ENCODE measurements at places on chromosomes 13 and 19.

DNA sequence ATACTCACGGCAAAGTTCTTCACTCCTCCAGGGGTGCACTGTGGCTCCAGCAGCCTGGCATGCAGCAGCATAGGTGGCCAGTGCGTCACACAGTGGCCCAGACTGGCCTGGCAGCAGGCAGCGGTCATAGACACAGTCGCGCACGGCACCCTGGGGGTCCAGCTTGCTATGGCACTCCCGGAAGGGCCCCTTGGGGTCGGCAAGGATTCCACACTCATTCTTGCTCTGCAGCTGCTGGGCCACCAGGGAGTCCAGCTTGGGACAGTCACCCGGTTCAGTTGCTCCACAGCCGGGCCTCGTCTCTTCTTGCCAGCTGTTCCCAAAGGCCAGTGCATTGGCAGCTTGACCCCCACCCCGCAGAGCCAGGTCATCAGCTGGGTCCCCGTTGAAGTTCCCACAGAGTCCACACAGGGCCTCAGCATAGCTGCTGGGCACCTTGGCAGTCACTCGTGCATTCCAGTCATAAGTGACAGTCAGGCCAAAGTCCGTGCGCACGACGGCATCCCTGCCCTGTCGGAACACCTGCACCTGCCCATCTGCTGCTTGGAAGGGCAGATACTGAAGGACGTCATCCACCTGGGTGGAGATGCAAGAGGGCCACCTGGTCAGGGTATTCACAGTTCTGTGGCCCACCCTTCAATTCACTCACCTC is 20.6 kb downstream of the FCGBP start:
- no peak for DNase-seq

DNA sequence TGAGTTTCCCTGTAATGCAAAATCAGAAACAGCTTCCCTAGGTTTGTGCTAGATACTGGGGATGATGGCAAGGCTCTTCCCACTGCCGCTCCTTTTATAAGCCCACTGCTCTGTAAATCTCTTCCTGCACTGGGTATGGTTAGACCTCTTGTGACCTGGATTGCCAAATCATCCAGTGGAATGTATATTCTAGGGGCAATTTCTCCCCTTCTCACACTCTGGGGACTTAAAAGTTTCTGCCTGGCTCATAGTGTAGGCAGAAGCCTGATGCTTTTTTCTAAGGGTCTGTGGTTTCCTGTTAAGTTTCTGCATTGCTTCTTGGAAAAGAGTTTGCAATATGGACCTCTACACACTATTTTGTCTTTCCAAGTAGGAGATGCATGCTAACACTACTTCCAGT is 1582.0 kb upstream of the PCDH20 start:
- no peak for DNase-seq

DNA sequence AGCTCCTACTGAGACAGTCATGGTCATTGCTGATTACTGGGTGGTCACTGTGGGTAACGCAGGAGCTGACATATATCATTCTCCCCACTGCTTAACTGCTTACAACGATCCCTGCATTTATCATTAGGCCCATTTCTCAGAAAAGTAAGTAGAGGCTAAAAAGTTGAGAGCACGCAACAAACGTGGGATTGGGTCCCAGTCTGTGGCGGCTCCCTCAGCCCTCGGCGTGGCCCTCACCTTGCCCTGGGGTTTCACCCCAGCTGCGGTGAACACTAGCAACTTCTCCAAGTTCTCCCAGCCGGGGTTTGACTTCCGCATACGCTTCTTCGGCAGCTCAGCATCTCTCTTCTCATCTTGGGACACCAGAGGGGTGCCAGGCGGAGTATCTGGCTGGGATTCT is 2.5 kb downstream of the PNKP start:
- no peak for DNase-seq

GRCh38 chr19:3536429-3537100 is 2.4 kb upstream of the TEKTIP1 start:
- DNase-seq: no peak

DNA sequence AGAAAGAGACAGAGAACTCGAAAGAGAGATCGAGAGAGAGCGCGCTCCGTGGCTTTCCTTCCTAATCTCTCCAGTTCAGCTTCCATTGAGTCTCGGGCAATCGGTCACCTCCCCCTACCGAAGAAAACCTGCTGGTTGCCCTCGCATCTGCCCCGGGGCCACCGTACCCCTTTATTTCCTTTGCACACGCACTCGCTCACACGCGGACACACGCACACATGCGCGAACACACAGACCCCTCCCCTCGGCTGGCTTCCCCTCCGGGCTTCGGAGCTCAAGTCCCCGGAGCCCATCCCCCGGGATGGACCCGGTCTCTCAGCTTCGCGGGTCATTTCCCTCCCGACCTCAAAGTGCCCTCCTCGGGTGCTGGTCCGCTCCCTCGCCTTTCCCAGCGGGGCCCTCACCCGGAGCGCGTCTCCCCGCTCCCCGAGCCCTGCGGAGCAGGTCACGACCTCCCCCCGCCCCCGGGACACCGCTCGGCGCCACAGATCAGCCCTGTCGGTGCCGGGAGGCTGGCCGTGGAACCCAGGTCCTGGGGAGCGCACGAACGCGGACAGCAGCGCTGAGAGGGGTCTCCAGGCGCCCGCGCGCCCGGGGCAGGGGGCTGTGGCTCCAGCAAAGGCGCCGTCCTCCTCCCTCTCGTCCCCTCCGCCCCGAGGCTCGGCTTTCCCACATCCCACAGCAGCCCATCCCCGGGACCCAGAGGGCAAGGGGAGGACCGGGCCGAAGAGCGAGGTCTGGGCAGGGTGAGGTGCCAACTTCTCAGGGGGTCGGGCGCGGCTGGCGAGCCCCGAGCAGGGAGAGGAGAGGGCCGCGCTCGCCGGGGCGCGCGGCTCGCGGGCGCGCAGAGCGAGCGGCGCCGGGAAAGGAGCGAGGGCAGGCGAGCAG is 1.8 kb downstream of the DACH1 start:
- DNase-seq: no peak

- peak; percentile 22 for DNase-seq
These were observed at the start of gene DAZAP1 for GRCh38 chr19:1407528-1408299. TSS of gene DAZAP1 (plus strand) at chr19:1407586. CDS start at chr19:1407774, 188 bp downstream.

GRCh38 chr19:34963573-34964406 is at the start of gene ZNF792:
TSS of gene ZNF792 (minus strand) at chr19:34964229. CDS start at chr19:34963662, 567 bp downstream.
- peak; percentile 46 for DNase-seq

- DNase-seq: no peak
These were observed 211.0 kb downstream of the EFNB2 start for GRCh38 chr13:106324444-106324843.

DNA sequence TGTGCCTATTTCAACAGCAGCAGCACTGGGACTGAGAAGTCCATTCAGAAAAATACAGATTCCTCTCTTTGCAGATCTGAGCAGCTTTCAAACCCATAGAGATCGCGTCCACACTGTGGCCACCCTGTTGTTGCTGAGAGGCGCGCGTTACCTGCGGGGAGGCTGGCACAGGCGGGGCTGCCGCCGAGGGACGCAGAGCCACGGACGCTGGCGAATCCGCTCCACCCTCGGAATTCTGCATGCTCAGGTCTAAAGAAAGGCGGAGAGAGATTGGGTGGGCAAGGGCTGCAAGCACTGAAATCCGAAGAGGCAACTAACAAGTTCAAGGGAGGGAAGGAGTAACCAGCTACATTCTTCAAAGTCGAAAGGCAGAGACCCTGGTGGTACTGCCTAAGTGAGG is 63.0 kb downstream of the RFX2 start:
- no peak for DNase-seq

- DNase-seq: no peak
These were observed 609.8 kb downstream of the LMO7 start for GRCh38 chr13:76245920-76246319.

DNA sequence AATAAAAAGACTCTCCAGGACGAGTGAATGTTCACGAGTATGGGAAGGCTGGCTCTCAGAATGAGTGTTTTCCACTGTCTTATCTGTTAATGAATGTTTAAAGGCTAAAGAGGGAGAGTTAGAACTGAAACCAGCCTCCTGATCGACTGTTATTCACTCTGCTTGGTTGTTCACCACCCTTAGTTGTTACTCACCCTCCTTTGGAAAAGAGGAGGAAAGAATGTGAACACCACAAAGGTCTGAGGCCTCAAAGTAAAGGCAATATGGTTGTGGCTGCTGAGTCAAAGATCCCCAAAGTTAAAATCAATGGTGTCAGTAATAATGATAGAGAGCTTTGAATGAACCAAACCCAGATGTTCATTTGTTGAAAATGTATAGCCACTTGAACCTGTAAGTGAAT is 1793.2 kb upstream of the PCDH20 start:
- no peak for DNase-seq

DNA sequence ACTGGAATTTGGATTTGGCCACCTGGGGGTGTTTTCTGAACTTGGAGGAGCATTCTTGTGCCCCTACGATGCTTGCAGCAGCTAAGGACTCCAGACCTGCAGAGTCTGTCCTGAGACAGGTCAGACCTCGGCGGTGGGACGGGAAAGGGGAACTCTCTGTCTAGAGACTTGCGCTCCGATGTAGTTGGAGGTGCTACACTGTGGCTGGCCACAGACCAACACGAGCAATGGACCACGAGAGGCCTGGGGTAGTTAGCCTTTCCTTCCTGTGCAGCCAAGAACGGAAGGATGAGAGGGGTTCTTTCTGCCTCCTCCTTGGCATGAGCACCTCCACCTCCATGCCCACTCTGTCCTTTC is 5.9 kb upstream of the GRAMD1A start:
- DNase-seq: no peak

- no peak for DNase-seq
These were observed 77.5 kb upstream of the PEG3 start for GRCh38 chr19:56917998-56918397.

DNA sequence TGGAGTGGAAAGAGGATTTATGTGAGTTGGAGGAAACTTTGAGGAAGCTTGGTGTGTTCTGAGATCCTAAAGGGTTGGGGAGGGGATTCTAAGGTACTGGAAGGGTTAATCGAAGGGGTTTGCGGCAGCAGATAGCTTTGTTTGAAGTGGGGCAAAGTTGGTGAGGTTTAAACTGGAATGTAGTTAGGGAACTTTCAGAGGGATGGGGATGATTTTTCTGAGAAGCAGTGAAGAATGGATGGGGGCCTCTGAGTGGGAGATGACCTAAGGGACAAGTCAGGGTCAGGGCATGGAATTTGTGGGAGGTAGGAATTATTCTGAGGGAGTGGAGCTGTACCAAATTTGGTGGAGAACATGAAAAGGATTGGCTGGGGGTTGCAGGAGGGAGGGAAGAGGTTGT is 3.9 kb downstream of the SAE1 start:
- DNase-seq: no peak

DNA sequence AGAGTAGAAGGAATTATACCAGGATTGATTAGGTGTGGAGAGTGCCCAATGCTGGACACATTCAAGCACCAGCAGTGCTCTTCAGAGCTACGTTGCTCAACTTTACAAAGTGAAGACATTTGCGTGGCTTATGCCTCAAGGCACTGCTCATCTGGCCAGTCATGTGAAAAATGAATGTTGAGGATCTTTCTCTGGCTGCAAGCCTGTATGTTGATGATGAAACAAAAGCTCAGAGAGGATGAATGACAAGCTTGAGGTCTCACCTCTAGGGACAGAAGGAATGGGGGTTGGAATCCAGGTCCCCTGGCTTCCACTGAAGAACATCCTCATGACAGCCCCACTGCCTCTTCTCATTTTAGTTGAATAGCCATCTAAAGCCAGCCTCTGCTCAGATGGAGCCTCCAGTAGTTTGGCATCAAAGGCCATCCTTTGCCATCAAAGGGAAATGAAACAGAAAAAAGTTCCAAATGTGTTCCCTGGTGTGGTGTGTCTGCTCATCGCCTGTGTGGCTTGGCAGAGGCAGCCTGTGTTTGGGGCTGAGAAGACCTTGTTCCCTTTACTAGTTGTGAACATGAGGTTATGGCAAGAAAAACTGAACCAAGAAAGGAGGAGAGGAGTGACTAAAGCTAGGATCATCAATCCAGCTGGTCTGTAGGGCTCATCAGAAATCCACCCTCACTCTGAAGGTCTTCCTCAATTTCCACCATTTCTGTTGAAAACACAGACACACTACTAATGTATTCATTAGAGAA is 114.0 kb upstream of the KL start:
- no peak for DNase-seq

DNA sequence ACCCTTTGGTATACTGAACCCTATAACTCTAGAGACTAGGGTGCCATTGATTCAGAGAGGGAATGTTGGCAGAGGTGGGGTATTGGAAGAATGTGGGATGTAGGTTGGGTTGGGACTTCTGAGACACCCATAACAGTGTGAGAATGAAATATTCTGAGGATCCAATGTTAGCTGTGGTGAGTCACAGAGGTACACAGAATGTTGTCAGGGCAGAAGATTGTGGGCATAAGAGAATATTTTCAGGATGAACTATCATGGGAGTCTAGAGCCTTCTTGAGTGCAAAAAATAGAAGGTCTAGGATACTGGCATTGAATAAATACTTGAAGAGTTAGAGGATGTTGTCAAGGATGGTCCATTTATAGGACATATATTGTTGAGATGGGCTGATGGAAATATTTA is 9.0 kb downstream of the KLK13 start:
- no peak for DNase-seq

DNA sequence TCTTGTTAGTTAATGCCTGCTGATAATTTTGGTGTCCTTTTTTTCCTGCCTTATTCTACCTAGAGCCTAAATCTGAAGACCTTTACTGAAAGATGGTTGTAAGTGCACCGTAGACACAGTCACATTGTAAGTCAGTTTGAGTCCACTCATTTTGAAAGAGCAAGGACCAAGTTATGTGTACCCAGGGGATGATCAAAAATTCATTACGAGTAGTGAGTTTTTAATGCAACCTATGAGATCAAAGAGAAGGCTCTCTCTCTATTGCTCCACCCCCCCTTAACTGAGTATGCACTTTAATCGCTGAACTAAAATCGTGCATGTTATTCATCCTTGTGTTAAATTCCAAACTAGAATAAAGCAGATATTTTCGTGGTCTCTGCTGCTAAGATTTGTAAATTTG is 1.8 kb downstream of the RAP2A start:
- DNase-seq: no peak

GRCh38 chr19:18340990-18341868 is 831 bp downstream of the PGPEP1 start:
- DNase-seq: peak; percentile 73

DNA sequence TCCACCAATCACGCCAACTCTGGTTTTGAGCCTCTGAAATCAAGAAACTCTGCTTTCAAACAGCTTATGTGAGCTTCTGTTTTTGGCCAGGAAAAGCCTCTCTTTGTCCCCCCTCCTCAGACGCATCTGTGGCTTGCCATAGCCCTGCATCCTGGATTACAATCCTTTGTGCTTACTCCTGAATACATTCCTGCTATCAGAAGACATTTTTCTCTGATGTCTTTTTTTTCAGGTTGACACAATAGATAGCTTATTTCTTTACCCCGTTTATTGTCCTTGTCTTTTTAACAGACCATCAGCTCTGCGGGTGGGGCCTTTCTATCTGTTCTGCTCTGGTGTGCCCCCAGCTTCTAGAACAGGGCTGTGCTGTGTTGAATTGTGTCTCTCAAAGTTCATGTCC is 11.0 kb downstream of the PNMA8B start:
- DNase-seq: no peak

- DNase-seq: no peak
These were observed 6.5 kb downstream of the CARS2 start for GRCh38 chr13:110699148-110700145.

- no peak for DNase-seq
These were observed 18.9 kb upstream of the FOSB start for GRCh38 chr19:45448887-45449299.

GRCh38 chr13:94431574-94431973 is 47.9 kb downstream of the DCT start:
- no peak for DNase-seq

- peak; percentile 91 for DNase-seq
These were observed 441 bp upstream of the ZFP28 start for GRCh38 chr19:56538254-56538760.

GRCh38 chr13:73061473-73061872 is 2.7 kb downstream of the KLF5 start:
- DNase-seq: no peak

Measured in stimulated activated CD4-positive, alpha-beta T cell treated with anti-CD3 and anti-CD28 coated beads, Interleukin-1b, Interleukin-23, amount 100 ng/mL, for 48 hours (primary cell).